Fibroblast of villous mesenchyme (primary cell): ENCODE measurements at places on chromosomes 6 and 20.

DNA sequence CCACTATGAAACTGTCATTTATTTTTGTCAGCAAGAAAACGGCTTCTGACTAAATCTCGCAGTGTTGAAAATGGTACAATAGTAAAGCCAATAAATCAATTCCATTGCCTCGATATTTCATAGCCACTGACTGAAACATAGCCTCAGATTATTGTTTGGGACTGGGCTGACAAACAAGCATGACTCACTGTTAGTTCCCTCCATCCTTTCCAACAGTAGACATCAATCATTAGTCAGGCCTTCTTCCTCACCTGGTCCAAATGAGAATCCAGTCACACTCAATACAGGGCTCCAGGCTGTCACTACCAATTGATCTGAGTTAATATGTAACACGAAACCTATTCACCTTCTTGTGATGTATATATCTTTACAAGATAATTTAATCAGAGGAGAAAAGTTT is 66.1 kb downstream of the ADGRB3 start:
- DNase-seq = no peak

DNA sequence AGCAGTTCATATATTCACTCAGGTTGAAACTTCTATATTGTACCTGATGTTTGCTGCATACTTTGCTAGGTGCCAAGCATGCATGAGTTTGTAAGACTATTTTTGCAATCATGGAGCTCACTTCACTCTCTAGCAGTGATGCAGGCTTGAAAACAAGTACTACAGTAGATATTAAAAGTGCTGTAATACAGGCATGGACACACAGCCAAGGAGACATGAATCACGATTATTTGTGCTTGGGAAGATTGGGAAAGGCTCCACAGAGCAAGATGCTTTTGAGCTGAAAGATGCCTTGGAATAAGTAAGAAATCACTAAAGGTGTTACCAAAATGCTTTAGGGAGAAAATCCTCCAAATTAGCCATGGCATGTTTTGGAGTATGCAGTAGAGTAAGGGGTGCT is 427.4 kb downstream of the UTRN start:
- DNase-seq = peak; percentile 20

DNA sequence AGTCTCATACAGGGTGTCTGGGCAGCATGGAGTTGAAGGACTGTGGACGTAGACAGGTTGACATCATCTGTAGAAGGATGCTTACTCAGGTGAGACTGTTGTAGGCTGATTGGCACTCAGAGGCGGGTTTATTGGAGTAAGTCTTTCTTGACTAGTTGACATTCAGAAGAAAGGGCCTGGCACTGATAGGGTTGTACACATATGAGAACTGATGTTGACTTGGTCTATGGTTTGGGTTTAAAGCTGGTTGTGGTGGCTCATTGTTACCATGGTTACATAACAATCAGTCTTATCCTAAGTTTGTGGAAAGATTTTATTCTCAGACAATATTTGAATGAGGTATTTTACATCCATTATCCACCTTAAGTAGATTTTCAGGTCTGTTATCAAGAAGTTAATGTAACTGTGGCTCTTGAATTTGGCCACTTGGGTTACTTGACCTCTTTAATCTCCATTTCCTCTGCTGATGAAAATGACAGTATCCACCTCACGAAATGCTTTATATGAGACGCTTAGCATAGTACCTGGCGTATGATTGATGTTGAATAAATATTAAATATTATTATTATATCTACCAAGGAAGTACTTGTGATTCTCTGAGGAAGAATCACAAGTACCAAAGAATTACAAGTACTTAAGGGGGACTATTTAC is 109.3 kb downstream of the DNAH8 start:
- DNase-seq = no peak

- no peak for DNase-seq
Measured at GRCh38 chr6:140932909-140933308, 1199.8 kb upstream of the GJE1 start.

DNA sequence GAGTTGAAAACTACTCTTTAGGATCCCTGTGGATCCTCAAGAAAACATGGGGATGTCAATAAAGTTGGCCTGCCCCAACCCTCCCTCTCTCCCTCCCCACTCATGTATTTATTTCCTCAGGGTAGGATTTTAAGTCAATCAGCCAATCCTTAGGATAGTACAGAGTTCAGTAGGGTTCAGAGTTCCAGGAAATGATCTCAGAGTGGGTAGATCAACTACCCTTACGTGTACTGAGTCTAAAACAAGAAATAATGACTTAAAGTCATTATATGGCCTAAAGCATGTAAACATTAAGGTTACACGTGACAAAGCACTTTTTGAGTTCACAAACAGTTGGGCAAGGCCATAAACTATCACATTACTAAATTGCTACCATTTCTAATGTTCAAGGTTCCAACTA is 47.2 kb upstream of the REV3L start:
- no peak for DNase-seq

DNA sequence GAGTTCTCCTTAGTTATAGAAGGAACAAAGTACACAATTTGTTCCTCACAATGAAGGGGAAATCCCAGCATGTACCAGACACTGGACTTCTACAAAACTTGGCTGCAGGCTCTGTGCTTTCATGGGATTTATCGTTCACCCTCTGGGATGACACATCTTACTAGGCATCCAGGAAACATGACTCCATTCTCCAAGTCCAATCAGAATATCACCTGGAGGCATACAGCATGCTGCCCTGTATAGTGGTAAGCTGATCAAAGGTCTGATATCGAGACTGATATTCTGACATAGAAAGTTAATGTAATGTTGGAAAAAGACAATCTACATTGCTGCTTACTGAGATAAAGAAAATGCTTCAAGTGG is 6.7 kb downstream of the RWDD2A start:
- DNase-seq = peak; percentile 45

DNA sequence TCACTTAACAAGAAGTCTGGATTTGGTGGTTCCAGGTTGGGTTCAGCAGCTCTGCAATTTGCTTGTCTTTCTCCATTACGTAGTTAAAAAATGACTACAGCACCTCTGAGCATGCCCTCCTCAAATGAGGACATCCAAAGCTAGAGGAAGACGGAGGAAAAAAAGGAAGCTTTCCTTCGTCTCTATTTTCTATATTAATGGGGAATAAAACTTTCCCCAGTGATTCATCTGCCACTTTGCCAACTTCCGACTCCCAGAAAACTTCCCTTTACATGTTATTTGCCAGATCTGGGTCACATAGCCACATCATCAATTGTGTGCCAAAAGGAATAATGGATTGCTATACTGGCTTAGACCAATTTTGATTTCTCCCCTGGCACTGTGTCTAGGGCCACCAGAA is 69.5 kb downstream of the ZFAND3 start:
- no peak for DNase-seq

DNA sequence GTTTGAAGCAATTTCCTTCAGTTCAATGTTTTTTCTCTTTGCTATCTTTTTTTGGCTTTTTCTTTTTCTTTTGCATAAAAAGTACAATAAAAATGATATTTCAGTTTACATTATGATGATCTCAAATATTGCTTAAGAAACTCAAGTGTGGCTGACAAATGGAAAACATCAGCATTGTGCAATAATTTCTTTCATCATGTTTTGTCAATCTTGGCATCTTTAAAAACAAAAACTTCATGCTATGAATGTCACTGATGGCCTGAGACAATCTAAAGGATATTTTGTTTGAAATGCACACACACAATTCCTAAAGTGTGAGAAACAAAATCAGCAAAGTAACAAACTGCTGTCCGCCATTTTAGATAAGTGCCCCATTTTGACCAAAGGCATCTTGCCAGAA is 13.9 kb upstream of the MTCL3 start:
- DNase-seq = peak; percentile 9

- DNase-seq = no peak
Measured at GRCh38 chr6:34565722-34566137, 9.6 kb upstream of the SPDEF start.

- peak; percentile 46 for DNase-seq
Measured at GRCh38 chr20:32069711-32070110, 17.7 kb downstream of the HCK start.

DNA sequence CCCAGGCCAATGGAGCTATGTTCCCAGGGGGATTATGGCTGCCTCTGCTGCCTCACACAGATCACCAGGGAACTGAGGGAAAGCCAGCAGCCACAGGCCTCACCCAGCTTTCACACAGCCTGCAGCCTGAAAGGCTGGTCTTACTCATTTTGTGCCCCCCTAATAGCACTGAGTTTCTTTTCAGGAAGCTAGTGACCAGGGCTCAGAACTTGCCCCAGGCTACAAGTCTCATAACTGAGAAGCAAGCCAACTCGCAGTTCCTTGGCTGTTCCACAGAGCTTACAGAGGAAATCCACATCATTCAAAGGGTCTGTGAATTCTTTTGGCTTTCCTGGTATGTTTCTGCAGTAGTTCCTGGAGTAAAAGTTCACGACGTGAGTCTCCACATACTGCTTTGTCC is 524.8 kb upstream of the GJE1 start:
- no peak for DNase-seq

DNA sequence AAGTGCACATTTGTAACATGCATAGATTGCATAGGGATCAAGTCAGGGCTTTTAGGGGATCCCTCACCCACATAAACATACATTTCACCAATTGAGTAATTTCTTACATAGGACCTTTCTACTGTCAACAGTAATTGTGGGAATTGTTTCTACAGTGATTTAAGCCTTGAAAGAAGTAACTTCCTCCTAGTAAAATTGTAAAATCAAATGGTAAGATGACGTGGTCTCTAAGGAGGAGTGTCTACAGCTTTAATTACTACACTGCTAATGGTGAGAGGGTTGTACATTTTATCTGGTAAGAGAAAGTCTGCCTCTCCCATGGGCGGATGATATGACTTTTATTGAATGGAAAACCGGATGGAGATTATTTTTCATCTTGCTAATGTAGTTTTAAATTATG is 98.0 kb downstream of the RPP40 start:
- no peak for DNase-seq

- peak; percentile 93 for DNase-seq
Measured at GRCh38 chr20:54115172-54115854, 44.9 kb upstream of the BCAS1 start.

DNA sequence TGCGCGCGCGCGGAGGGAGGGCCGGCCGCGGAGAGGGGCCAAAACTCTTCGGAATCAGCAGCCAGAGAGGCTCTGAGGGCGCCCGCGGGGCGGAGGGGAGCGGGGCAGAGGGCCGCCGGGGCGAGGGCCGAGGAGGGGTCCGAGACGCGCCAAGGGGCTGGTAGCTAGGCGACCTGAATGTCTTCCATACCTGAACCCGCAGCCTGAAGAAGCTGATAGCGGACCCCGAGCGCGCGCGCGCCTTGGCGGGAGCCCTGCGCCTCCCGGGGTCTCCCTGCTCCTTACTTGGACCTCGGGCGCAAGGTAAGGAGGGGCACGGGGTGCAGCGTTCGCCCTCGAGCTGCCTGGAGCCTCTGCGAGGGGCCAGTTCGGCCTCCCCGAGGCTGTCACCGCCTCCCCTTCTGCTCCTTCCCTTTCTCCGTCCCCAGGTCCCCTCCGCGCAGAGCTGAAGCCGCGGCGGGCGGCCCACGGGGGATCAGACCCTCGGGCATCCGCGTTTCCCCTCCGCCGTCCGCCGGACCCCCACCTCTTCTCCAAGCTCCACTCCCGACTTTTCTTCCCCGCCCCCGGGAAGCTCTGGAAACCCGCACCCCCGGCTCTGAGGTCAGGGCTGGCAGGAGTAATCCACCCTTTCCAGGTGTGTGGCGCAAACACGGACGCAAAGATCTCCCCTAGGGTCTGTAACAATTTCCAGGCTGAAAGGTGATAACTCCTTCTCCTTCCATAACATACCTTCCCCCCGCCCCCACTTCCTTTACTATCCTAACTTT is 13.1 kb upstream of the DEK start:
- DNase-seq = no peak

- peak; percentile 27 for DNase-seq
Measured at GRCh38 chr6:13848522-13849150, 34.3 kb upstream of the MCUR1 start.

DNA sequence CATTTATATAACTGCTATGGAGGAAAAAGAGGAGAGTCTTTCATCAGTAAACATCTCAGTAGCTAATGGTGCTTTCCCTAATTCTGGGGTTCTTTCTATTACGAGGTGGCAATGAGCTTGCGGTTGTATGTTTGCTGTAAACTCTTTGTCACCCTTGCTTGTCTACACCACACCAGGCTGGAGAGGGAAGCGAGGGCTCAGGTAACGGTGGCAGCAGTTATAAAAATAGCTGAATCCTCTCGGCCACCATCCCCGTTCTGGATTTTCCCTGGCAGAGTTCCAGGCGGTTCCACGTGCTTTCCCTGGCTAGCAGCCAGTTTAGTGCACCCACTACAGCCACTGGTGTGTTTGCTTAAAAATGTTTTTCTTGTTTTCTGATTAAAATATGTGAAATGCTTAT is 39.0 kb downstream of the MAS1 start:
- no peak for DNase-seq

DNA sequence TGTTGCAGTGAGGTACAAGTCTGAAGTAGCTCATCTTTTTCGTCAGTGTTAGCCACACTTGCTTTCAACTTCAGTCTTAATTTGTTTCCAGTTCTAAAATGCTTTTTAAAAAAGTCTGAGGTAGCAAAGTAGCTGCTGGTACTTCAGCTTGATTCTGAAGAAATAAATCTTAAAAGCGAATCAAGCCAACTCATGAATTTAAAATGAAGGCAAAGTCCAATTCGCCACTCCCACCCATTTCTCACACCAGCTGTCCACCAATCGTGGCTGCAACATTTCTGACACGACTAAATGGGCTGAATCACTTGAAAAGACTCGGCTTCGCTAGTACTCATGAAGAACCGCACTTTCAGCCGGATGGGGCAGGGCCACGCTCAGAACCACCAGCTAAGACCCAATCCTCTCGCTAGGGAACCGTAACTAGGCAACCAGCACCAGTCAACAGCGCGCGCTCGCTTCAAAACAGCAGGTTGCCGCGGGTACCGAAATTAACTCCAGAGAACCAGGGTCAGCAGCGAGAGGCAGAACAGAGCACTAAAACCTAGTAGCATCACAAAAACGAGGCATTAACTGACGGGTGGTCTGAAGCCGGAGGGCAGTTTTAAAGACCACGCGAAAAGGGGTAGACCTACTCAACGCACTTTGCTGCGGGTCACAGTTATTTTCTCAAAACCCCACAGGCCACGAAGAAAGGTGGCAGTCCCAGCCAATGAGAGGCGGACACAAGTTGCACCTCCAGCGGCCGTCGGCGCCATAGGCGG is 900 bp downstream of the BCLAF1 start:
- DNase-seq = peak; percentile 93

GRCh38 chr6:69489970-69490369 is 306.8 kb downstream of the LMBRD1 start:
- DNase-seq = no peak

GRCh38 chr20:655726-656624 is 3.0 kb upstream of the SRXN1 start:
- no peak for DNase-seq

DNA sequence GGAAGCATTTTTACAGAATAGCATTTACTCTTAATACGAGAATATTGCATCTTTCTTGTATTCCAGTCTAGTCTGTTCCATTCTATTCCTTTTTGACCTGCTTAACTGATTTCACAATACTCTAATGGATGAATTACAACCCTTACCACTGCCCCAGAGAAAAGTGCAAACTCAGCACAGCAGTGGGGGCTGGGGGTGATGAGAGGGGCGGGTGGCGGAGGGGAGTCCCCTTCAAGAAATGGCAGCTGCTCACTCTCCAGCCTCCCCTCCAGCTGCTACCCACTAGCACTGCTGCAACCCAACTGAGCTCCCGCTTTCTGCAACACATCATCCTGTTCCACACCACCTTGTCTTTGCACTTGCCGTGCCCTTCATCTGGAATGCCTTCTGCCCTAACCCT is 30.1 kb downstream of the PIM1 start:
- no peak for DNase-seq

GRCh38 chr6:168825226-168826077 is 384.5 kb downstream of the SMOC2 start:
- no peak for DNase-seq
